T-helper 1 cell (primary cell): ENCODE measurements at places on chromosomes 16 and 17.

DNA sequence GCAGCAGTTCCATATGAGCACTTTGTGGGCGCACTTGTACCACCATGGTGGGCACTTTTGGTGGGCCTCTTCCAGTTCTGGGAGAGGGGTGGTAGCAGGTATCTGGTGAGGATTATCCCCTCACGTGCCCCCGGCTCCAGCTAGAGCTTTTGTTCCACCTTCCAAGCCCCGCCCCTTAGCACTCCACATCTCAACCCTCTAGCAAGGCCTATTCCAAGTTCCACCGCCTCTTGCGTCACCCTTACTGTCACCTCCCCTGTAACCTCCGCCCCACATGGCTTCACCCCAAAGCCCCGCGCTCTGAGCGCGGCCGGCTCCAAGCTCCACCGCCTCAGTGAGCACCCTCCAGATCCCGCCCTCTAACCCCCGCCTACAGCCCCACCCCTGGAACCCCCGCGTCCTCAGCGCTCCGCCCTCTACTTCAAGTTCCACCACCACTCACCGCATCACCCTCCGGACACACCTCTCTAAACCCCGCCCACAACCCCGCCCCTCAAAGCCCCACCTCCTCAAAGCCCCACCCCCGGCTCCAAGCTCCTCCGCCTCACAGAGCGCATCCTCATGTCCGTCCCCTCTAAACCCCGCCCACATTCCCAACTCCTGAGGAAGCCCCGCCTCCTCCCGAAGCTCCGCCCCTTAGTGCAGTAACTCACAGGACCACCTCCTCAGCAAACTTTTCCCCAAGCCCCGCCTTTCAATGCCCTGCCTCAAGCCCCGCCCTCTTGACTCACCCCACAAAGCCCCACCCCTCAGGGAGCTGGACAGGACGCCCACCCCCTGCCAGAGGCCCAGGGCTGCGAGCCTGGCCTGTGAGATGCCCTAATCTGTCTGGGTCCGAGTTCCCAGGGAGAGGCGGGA lies 11.1 kb downstream of the SCN4A start:
- peak; percentile 38 for DNase-seq

DNA sequence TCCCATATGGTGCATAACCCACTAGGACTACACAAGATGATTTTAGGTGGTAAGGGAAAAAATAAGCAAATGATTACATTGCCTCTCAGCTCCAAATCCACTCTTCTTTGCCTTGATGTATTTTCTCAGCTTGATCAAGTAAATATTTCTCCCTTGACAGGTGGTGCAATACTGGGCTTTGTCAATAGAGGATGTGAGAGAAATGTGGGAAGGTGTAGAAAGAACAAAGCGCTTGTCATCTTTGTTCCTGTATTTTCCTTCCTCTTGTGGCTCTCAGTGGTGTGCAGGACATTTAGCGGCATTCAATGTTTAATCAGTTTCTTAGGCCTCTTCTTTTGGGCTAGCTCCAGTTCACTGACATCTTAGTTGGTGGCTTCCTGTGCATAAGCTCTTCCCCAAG lies 1165.8 kb upstream of the GOT2 start:
- no peak for DNase-seq

GRCh38 chr16:351804-352520 lies 561 bp downstream of the AXIN1 start:
- no peak for DNase-seq

DNA sequence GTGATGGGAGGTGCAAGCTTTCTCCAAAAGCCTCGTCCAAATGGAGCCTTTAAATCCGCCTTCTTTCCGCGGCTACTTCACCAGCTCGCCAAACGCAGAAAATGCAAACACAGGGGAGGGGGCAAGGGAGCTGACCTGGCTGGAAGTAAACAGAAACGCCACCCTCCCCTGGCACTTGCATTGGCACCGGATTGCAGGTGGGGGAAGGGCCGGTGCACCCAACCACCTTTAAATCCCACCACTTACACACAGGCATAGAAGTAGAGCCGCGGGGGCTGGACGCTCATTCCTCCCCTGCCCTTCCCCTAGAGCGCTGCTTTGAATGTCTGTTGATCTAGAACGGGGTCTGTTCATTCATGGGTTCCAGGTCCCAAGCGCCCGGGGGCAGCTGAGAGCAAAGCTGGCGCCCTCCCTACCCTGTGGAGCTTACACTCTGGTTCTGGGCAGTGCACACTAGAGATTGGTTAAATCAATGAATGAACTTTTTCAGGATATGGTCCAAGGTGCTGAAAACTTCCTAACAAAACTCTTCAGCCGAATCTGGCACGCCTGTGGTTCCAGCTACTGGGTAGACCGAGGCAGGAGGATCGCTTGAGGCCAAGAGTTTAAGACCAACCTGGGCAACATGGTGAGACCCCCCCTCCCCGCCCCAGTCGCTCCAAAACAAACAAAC lies 920 bp upstream of the ZCCHC14 start:
- no peak for DNase-seq

DNA sequence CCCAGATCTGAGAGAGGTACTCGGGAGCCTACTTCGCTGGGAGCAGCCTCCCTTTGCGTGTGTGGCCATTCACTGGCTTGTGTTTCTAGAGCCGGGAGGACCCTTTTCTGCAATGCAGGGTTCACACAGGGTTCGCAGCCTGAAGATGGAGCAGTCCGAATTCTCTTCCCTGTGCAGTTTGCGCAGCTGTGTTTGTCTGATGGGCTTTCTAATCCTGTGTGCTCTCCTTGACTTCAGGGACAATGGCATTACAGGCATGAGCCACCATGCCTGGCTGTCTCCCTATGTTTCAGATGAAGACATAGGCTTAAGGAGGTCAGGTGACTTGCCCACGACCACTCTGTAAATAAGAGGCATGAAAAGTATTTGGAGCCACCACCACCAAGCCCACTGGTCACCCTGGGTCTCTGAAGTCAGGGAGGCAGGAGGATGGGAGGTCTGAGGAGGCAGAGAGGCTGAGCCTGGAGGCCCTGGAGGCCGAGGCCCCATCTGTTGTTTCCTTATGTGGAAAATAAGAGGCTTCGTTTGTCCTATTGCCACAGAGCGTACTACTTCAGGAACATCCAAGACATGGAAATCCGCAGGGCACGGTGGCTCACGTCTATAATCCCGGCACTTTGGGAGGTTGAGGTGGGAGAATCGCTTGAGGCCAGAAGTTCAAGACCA lies 5.0 kb upstream of the STH start:
- DNase-seq = no peak

DNA sequence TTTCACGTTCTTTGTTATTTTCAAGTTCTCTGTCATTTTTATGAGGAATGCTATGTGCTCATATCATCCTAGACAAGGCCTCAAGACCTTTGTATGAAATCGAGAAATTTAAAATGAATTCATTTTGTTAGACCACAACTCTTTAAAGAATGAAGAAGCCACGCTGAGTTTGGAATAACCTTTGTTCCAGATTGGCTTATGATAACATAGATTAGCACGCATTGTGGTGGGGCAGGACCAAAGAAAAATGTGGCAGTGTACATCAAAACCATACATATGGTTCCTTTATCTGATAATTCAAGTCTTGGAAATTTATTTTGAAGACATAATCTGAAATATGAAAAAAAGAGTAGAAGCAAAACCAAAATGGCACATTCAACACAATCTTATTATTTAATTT lies 2.2 kb downstream of the HSD17B2 start:
- no peak for DNase-seq
